Mesendoderm (in vitro differentiated cells): ENCODE measurements at places on chromosomes 7 and 10.

DNA sequence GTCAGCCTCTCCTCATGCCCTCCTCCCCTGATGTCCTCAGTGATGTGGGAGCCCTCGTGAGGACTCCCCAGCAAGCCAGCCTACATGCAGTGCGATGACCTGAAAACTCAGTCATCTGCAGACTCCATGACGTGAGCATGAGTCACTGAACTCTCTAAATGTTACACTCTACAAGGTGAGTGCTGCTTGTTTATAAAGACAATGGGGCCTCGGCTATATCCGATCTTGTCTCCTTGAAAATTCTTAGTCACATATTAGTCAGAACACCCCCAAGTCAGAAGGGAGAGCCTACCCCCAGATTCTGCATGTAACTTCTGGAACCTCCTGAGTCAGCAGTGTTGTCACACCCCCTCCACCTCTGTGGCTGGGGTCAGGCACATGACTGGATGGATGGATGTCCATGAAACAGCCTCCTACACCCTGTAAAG is 673.8 kb downstream of the INHBA start:
- H3K4me3 ChIP-seq, result no peak overlapping the region
- no peaks in the 10 kb centered on the region for H3K36me3 ChIP-seq
- no peaks in the 10 kb centered on the region for H3K4me1 ChIP-seq
- DNase-seq, result peak; percentile 24

DNA sequence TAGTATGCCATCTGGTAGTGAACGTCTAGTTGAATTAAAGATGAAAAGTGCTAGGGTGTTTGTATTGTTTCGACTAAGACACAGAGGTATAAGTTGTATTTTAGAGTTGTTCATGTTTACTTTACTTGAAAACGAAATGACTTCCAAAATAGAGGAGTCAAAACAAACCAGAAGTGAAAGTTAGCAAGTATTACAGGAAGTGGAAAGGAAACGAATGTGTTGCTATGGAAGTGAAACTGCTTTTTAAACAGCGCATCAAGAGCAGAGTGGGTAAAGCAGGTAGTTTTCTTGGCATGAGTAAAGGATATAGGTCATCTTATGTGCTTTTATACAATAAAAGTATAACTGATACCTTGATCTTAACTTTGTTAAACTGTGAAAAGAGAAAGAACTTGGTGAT is 20.0 kb upstream of the GALNTL5 start:
- H3K27me3 ChIP-seq, result no peaks in the 10 kb centered on the region
- no peak for DNase-seq
- no peak overlapping the region for H3K4me3 ChIP-seq
- H3K36me3 ChIP-seq, result no peaks in the 10 kb centered on the region
- H3K27ac ChIP-seq, result no peak overlapping the region

DNA sequence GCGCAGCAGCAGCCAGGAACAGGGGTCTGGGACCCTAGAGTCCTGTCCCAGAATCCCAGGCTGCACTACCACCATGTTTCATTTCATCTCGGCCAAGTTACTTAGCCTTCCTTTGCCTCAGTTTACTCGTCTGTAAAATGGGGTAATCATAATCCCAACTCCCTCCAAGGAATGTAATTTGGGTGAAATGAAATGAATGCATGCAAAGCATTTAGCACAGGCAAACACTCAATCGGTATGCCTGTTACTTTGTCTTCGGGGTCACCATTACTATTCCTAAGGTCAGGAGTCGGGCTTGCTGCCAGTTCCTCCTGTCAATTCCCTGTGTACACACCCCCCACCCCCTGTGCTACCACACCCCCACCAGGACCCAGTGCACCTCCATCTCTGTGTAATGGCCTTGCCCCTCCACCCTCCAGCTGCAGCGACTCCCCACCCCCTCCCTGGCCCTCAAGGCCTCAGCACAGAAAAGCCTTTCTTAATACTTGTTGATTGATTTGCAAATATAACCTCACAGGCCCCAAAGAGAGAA is 1.7 kb downstream of the TNS3 start:
- H3K27ac ChIP-seq, result no peak overlapping the region
- no peak overlapping the region for H3K4me3 ChIP-seq
- H3K27me3 ChIP-seq, result no peaks in the 10 kb centered on the region
- no peaks in the 10 kb centered on the region for H3K36me3 ChIP-seq

- H3K27ac ChIP-seq, result no peak overlapping the region
- no peak for DNase-seq
- peaks cover 4% of the 10 kb centered on the region for H3K4me1 ChIP-seq
- H3K27me3 ChIP-seq, result no peaks in the 10 kb centered on the region
- H3K36me3 ChIP-seq, result no peaks in the 10 kb centered on the region
These were observed 447.8 kb upstream of the MKI67 start for GRCh38 chr10:128573986-128574385.

DNA sequence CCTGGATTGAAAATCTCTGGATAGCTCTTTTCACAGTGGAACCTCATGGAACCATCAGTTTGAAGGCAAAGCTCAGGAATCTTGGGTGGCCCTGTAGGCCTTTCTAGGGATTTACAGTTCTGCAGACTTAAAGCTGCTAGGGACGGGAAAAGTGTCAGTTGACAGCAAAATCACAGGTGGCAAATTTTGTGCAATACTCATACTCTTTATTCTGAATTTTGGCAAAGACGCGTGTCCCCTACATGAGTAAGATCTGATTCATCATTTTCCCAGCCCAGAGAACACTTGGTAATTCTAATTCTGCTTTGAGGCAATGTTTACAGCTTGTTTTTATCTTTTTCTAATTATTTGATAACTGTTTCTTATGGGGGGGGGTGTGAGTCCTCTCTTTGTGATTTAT is 3.6 kb downstream of the LRRC17 start:
- no peak overlapping the region for H3K27ac ChIP-seq
- no peak overlapping the region for H3K4me3 ChIP-seq
- H3K36me3 ChIP-seq, result no peaks in the 10 kb centered on the region

DNA sequence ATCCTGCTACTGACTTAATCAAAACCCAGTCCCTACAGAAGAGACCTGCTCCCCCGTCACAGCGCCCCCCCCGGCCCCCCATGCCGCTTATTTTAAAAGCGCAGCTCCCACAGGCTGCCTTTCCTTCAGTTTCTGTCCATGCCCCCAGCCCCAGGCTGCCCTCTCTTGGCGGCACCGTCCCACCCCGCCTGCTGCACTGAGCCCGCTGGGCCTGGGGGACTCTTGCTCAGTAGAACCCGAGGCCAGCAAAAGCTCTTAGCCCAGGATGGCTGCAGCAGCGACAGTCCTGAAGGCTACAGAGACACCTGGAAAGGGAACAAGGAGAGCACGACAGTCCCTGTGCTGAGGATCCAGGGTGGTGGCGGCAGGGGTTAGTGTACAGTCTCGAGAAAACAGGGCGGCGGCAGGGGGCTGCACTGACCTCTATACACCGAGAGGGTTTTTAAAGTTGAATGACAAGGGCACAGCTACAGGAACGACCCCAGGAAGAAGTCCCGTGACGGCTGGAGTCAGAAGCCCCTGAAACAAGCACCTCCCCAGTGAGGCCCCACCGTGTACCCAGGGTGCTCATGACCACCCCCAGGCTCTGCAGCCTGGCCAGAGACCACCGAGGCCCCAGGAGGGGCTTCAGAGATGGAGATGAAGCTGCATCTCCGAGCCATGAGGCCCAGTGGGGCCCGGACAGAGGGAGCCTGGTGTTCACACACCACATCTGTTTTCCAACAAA is 54.4 kb downstream of the ZRANB1 start:
- no peak overlapping the region for H3K4me3 ChIP-seq
- no peaks in the 10 kb centered on the region for H3K4me1 ChIP-seq
- H3K36me3 ChIP-seq, result peaks cover 18% of the 10 kb centered on the region
- no peaks in the 10 kb centered on the region for H3K27me3 ChIP-seq
- H3K27ac ChIP-seq, result no peak overlapping the region

DNA sequence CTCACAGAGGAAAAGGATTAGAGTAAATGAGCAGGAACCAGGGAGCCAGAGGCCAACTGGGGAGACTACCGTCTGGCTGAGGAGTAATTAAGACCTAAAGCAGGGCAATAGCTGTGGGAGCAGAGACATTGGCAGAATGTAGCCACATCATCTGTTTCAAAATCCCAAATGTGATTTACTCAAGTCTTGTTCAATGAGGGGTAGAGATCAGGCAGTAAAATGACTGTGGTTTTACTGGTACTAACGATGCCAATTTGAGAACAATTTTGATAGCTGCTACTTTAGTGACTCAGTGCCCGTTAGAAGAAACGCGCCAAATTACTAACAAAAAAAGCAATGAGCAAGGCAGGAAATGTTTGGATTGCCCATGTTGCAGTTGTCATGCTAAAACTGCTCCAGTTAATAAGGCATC is 12.7 kb upstream of the MIOS start:
- H3K4me1 ChIP-seq, result no peaks in the 10 kb centered on the region
- no peak for DNase-seq
- H3K4me3 ChIP-seq, result no peak overlapping the region
- H3K27me3 ChIP-seq, result no peaks in the 10 kb centered on the region
- H3K36me3 ChIP-seq, result no peaks in the 10 kb centered on the region
- no peak overlapping the region for H3K27ac ChIP-seq

- no peaks in the 10 kb centered on the region for H3K27me3 ChIP-seq
- no peaks in the 10 kb centered on the region for H3K36me3 ChIP-seq
- no peaks in the 10 kb centered on the region for H3K4me1 ChIP-seq
- peak; percentile 64 for DNase-seq
These were observed 269.7 kb upstream of the HABP2 start for GRCh38 chr10:113283189-113283588.

- no peak overlapping the region for H3K4me3 ChIP-seq
- H3K27me3 ChIP-seq, result no peaks in the 10 kb centered on the region
- DNase-seq, result no peak
- no peaks in the 10 kb centered on the region for H3K36me3 ChIP-seq
- no peak overlapping the region for H3K27ac ChIP-seq
These were observed 85.6 kb downstream of the RNF216 start for GRCh38 chr7:5695727-5696345.

GRCh38 chr7:135375908-135376699 is 133.8 kb downstream of the CNOT4 start:
- H3K27ac ChIP-seq, result no peak overlapping the region
- no peaks in the 10 kb centered on the region for H3K4me1 ChIP-seq
- DNase-seq, result no peak
- no peaks in the 10 kb centered on the region for H3K27me3 ChIP-seq

GRCh38 chr7:119482671-119483070 is 790.3 kb upstream of the KCND2 start:
- H3K4me3 ChIP-seq, result no peak overlapping the region
- H3K4me1 ChIP-seq, result no peaks in the 10 kb centered on the region
- H3K27me3 ChIP-seq, result no peaks in the 10 kb centered on the region
- H3K27ac ChIP-seq, result no peak overlapping the region
- peak; percentile 48 for DNase-seq

- no peaks in the 10 kb centered on the region for H3K27me3 ChIP-seq
- H3K36me3 ChIP-seq, result no peaks in the 10 kb centered on the region
- H3K4me3 ChIP-seq, result no peak overlapping the region
- H3K27ac ChIP-seq, result no peak overlapping the region
- H3K4me1 ChIP-seq, result no peaks in the 10 kb centered on the region
- peak; percentile 86 for DNase-seq
These were observed 278.8 kb downstream of the CACNA2D1 start for GRCh38 chr7:82164813-82165212.

DNA sequence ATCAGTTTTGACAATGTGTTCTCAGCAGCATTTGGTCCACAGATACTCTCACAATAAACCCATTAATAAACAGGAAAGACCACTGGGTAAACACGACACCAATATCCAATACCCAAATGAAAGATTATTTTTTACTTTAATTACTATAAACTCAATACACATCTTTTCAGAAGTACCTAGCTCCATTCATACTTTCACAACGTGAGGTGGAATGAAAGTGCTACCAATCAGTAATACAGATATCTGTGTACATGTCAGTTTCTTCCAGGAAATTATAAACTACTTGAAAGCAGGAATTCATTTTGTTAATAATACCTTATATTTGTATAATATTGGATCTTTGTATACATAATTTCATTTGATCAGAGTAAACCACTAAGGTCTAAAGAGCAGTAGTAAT is 11.9 kb downstream of the CDK6 start:
- H3K4me1 ChIP-seq, result no peaks in the 10 kb centered on the region
- H3K27me3 ChIP-seq, result no peaks in the 10 kb centered on the region
- H3K4me3 ChIP-seq, result no peak overlapping the region
- no peak overlapping the region for H3K27ac ChIP-seq
- H3K36me3 ChIP-seq, result no peaks in the 10 kb centered on the region
- DNase-seq, result no peak

DNA sequence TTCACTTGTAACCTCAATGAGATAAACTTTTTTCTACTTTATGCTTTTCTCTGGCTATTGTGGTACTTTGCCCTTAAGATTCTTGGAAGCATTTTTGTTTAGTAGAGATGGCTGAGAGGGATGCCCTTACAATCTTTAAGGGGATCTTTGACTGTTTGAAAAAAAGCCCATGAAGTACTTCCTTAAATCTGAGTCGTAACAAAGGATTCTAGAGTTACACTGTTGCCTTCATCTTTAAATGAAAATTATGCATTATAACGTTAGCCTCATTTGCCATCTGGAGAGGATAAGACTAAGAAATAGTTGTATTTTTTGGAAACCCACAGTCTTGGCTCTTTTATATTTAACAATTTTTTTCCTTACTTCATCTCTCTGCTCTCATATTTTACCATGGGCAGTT is 37.8 kb upstream of the FZD1 start:
- no peak overlapping the region for H3K27ac ChIP-seq
- H3K27me3 ChIP-seq, result no peaks in the 10 kb centered on the region
- no peak overlapping the region for H3K4me3 ChIP-seq
- no peaks in the 10 kb centered on the region for H3K4me1 ChIP-seq
- DNase-seq, result no peak

- no peaks in the 10 kb centered on the region for H3K36me3 ChIP-seq
- H3K27me3 ChIP-seq, result no peaks in the 10 kb centered on the region
- H3K27ac ChIP-seq, result no peak overlapping the region
- H3K4me3 ChIP-seq, result no peak overlapping the region
These were observed 298.0 kb upstream of the KCND2 start for GRCh38 chr7:119974972-119975371.

- H3K36me3 ChIP-seq, result no peaks in the 10 kb centered on the region
- H3K4me3 ChIP-seq, result no peak overlapping the region
- no peaks in the 10 kb centered on the region for H3K4me1 ChIP-seq
- DNase-seq, result peak; percentile 93
- no peaks in the 10 kb centered on the region for H3K27me3 ChIP-seq
These were observed 59.0 kb downstream of the CCDC6 start for GRCh38 chr10:59847326-59847725.

GRCh38 chr10:45064998-45065397 is 64.3 kb downstream of the ZNF22 start:
- no peak overlapping the region for H3K4me3 ChIP-seq
- H3K27me3 ChIP-seq, result no peaks in the 10 kb centered on the region
- no peaks in the 10 kb centered on the region for H3K36me3 ChIP-seq
- H3K4me1 ChIP-seq, result no peaks in the 10 kb centered on the region

- no peak overlapping the region for H3K4me3 ChIP-seq
- H3K27me3 ChIP-seq, result no peaks in the 10 kb centered on the region
- H3K4me1 ChIP-seq, result no peaks in the 10 kb centered on the region
- no peaks in the 10 kb centered on the region for H3K36me3 ChIP-seq
- DNase-seq, result no peak
These were observed 83.0 kb downstream of the ZNF365 start for GRCh38 chr10:62457196-62457595.

- no peaks in the 10 kb centered on the region for H3K36me3 ChIP-seq
- H3K4me3 ChIP-seq, result no peak overlapping the region
- H3K4me1 ChIP-seq, result no peaks in the 10 kb centered on the region
- no peak for DNase-seq
These were observed 43.0 kb downstream of the ZMYND11 start for GRCh38 chr10:178208-178607.
